ENCODE measurements at places on chromosomes 4 and X.

- DNase-seq: no peak
Measured at GRCh38 chr4:140163029-140163810, 9.2 kb upstream of the MAML3 start.

GRCh38 chrX:292900-293897 is 12.0 kb downstream of the PLCXD1 start:
- no peak for DNase-seq

- DNase-seq: no peak
Measured at GRCh38 chrX:21993265-21993664, 38.9 kb upstream of the PHEX start.

DNA sequence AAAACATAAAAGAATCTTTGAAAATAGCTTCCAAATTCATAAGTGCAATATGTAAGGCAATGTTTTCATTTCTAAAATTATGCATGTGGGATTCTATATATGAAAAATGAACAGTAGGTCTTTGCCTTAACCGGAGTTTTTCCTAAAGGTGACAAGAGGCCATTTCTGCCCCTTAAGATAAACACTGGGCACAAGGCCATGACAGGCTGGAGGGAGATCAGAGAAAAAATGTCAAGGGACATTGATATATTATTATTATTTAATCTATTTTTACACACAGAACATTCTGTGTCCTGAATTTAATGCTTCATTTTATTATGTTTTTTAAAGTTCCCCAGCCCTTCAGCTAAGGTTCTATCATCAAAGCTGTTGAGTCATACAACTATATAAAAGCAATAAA is 118.8 kb downstream of the CHM start:
- DNase-seq: no peak

DNA sequence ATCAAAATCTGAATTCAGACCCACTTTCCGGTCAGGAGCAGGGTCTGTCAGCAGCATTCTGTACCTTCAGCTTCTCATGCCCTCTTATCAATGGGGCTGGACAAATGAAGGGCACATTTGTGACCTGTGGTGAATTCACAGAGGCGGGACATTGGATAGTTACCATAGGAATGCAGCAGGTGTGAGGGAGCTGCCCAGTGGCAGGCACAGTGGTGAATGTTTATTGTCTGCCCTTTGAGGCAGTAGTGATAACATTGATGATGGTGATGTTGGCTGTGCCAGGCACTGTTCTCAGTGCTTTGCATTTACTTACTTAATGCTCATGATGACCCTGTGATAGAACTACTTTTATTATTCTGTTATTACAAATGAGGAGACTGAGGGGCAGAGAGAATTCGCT is 101.2 kb upstream of the KIT start:
- DNase-seq: no peak

GRCh38 chr4:926538-926937 is 5.6 kb downstream of the GAK start:
- DNase-seq: no peak

DNA sequence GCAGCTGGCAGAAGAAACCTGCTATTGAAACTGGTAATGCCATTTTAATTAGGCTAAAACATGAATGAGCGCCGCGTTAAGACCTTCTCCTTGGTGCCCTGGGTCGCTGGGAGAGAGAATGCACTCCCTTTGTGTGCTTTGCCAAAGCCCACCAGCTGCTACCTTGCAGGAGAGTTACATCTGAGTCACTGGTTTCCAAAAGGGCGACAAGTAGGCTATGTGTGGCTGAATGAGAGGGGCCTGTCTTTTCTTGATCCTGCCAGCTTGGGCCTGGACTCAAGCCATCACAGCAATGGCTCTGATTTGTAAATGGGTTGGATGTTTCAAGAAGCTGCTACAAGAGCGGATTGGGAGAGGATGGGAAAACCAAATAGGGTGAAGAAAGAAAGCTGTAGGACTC is 81.5 kb downstream of the NHS start:
- DNase-seq: no peak

Measured in activated gamma-delta T cell treated with anti-CD3 and anti-CD28 coated beads, Interleukin-2, amount 50 U/mL, for 16 hours (primary cell).